ENCODE measurements at places on chromosomes 16 and 17.

GRCh38 chr17:83189044-83190003 lies 109.9 kb downstream of the METRNL start:
- DNase-seq: no peak

DNA sequence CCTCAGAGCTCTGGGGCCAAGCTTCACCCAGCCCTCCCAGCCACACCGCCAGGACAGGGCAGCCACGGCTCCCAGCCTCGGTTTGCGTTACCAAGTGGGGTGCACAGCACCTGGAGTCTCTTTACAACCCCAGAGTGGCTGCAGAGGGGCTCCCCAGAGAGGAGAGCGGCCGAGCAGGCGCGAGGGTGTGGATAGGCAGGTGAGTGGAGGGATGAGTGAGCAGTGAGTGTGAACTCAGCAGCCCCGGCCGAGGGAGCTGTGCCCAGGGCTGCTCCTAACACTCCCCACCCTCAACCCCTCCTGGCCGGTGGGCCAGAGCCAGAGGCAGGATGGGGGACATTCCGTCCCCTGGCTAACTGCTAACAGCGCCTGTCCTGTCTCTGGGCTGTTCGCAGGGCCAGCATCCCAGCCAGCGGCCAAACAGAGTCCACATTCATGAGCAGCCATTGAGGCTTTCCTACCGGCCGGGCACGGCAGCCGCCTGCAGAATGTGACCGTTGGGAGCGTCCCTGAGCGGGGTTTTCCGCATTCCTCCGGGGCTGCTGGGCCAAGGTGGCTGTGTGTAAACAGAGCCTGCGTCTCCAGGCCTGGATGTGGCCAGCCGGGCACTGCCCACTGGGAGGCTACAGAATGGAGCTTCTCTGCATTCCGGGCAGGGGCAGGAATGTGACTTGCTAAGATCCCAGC lies 5.3 kb downstream of the ZNF469 start:
- DNase-seq: no peak

GRCh38 chr16:30063893-30064728 lies 1.4 kb upstream of the ALDOA start:
- DNase-seq: peak; percentile 69

GRCh38 chr16:88639231-88640038 lies 1.1 kb downstream of the IL17C start:
- DNase-seq: no peak

GRCh38 chr16:16857603-16858283 lies 478.8 kb downstream of the NPIPA7 start:
- DNase-seq: no peak

GRCh38 chr17:37086334-37086733 lies 137.6 kb downstream of the AATF start:
- DNase-seq: no peak

GRCh38 chr16:87180069-87180468 lies 137.1 kb downstream of the C16orf95 start:
- no peak for DNase-seq

GRCh38 chr16:83606486-83607030 lies 201.2 kb upstream of the HSBP1 start:
- no peak for DNase-seq

DNA sequence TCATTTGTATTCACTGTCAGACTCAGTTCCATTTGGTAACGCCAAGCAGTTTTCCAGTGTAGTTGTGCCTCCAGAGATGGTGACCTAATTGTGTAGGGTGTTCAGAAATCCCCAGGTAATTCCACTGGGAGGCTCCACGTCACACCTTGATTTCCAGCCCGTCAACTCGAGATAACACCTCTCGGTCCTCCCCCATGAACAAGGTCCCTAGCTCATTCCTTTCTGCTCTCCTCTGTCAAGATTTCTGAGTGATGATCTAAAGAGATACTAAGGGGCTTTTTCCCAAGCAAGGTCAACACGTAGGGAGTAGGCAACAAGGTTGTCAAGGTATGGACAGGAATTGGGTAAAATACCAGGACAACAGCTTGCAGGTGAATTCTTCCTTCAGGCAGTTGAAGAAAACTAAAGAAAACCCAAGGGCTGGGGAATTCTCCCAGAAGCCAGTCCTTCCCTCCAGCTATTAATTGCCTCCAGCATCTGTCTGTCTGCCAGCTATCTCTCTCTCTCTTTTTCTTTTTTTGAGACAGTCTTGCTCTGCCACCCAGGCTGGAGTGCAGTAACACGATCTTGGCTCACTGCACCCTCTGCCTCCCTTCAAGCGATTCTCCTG lies 31.4 kb downstream of the GPRC5B start:
- no peak for DNase-seq

- no peak for DNase-seq
Measured at GRCh38 chr17:64245218-64246145, 17.6 kb downstream of the TEX2 start.

GRCh38 chr16:4691666-4692412 lies 1.5 kb upstream of the NUDT16L1 start:
- DNase-seq: no peak

DNA sequence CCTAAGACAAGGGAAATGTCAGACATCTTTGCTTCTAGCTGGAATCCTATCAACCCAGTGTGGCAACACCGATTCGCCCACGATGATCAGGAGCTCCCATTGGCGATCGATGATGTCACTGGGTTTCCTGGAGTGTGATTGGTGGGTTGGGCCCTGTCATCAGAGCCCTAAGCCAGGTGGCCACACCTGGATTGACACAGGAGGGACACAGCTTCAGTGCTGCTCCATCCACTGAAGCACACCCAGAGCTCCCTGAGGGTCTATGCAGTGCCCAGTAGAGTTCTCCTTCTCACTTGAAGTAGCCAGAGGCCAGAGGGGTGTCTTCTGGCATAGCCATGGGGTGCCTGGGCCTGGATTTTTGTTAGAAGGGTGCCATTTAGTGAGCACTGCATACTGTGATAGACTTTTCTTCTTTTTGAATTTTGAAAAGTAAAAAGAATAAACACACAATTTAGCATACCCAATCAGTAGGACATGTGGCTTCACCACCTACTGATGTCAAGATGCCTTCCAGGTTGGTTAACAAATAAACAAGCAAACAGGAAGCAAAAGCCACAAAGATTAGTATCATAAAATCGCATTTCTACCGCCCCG lies 77.6 kb downstream of the CMIP start:
- no peak for DNase-seq

DNA sequence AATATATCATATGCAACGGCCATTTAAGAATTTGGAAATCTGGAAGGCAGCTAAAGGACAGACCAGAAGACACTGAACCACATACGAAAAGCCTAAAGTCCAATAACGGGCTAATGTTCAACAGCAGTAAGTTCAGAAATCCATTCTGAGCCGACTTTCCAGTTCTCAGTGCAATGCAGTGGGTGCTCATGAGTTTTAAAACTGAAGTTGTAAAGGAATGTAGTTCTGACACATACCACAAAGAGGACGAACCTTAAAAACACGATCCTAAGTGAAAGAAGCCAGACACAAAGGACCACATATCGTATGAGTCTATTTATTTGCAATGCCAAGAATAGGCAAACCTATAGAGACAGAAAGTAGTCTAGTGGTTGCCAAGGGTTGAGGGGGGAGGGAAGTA lies 278.3 kb upstream of the ZFHX3 start:
- DNase-seq: no peak

GRCh38 chr16:4404247-4404966 lies 12.0 kb downstream of the CORO7 start:
- DNase-seq: no peak

DNA sequence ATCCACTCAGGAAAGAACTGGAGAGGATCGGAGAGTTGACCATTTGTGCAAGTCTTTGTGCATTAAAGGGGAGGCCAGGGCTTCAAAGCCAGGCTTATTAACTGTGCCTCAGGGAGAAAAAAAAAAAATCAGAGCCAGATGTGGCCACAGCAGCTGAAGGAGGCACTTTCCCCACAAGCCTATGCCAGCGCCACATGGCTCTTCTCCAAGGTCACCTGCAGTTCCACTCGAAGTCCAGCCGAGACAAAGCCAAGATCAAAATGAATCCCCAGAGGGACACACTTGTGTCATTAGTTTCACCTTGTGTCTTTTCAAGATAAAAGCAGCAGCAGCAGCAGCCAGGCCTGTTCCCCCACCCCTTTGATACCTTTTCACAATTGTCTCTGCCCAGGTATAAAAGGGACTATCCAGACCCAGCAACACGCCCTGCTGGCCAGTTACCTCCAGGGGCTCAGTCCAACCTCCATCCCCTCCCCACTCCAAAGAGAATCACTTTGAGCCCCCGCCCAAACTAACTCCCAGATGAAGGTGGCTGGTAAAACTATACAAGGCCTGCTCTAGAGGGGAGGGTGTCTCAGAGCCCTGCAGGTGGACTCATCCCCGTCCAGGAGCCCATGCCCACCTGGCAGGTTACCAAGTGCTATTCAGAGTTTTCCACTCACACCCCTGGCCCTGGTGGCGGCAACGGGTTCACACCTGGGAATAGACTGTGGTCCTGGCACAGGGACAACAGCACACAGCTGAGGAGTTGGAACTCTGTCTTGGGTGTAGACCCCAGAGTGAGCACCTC lies 29.2 kb downstream of the AXIN2 start:
- no peak for DNase-seq

DNA sequence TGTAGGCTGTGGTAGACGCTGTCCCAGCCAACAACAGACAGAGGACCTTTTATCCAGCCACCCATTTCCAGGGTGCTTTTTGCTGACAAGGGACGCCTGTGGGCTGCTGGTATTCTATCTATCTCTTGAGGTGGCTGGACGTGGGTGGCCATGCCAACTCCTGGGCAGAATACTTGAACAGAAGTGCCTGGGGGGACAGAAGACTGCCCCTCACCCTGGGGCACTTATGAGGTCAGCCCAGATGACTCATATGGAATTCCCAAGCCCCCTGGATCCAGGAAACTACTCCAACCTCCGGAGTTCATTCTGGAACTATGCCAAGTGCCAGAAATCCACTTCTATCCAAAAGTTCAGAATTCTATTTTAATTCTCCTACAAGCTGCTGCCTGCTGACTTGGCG lies 61.3 kb downstream of the CDRT4 start:
- no peak for DNase-seq

GRCh38 chr17:40707745-40708144 lies 4.2 kb upstream of the KRT24 start:
- no peak for DNase-seq

DNA sequence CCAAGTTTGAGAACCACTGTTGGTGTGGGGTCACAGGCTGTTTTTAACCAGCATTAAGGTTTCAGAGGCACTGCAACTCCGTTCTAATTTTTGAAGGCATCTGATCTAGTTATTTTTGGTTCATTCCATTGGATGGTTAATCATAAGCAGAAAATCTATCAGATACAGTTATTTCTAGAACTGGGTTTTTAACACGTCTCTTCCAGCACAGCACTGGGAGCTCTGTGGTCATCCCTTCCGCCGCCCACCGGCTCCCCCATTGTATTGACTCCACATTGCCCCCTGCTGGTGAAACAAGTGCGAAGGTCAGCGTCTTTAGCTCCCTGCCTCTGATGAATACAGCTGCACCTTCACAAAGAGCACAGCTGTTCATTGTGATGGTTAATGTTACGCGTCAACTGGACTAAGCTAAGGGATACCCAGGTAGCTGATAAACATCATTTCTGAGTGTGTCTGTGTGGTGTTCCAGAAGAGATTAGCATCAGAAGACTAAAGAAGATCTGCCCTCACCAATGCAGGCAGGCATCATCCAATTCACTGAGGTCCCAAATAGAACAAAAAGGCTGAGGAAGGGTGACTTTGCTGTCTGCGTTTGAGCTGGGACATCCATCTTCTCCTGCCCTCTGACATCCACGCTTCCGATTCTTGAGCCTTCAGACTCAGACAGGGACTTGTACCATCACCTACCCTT lies 8.5 kb downstream of the CCL18 start:
- DNase-seq: peak; percentile 9

GRCh38 chr16:797120-797420 lies 3.5 kb downstream of the GNG13 start:
- no peak for DNase-seq

All from left renal cortex interstitium (tissue), 4 donors.